ENCODE measurements at places on chromosomes 1 and 21.

GRCh38 chr1:63012339-63012738 is 228.4 kb downstream of the ATG4C start:
- DNase-seq, result no peak

DNA sequence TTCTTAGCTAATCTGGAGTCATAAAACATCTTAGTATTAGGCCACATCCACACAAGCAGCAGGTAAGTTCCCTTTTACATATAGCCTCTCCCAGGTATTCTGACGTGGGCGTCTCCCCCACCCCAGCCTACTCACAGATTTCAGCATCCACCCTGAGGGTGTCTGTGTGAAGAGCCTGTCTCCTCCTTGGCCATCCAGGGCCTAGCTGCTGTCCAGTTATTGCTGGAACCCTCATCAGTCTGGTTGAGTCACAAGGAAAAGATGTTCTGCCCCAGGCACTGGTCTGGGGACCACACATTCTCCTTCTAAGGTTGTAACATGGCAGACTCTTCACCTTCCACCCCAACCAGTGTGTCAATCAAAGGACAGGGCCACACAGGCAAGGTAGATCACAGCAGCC is 57.6 kb downstream of the ETS2 start:
- DNase-seq, result no peak

DNA sequence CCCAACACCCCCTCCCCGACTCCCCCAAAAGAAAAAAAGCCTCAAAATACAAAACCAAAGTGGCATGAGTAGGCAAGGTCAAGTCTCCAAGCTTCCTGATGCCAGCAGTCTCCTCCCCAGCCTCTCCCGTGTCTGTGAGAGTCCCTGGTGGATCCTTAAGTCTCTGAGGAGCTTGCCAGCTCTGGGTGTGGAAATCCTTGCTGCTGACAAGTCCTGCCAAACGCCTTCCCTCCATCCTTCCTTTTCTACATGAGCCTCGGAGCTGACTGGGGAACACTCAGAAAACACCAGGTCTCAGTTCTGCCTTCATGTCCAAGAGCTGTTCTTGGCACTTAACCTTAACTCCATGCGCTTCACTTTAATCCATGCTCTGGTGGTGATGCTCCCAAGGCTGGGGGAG is 3.7 kb upstream of the ETV3L start:
- no peak for DNase-seq

DNA sequence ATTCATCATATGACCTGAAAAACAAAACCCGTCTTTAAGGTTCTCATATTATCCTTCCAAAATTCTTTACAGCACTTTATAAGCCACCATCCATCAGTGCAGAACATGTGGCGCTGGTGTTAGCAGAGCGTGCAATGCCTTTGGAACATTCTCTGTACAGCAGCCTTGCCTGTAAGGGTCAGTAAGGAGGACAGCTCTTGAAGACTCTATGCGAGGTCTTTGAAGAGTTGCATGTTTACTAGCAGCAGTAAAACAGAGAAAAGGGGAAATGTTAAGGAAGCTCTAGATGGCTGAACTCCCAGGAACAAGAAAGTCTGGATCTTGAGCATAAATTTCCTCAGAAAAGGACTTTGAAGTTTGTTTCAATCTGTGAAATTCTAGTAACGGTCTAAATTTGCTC is 365.6 kb downstream of the DUSP10 start:
- no peak for DNase-seq

DNA sequence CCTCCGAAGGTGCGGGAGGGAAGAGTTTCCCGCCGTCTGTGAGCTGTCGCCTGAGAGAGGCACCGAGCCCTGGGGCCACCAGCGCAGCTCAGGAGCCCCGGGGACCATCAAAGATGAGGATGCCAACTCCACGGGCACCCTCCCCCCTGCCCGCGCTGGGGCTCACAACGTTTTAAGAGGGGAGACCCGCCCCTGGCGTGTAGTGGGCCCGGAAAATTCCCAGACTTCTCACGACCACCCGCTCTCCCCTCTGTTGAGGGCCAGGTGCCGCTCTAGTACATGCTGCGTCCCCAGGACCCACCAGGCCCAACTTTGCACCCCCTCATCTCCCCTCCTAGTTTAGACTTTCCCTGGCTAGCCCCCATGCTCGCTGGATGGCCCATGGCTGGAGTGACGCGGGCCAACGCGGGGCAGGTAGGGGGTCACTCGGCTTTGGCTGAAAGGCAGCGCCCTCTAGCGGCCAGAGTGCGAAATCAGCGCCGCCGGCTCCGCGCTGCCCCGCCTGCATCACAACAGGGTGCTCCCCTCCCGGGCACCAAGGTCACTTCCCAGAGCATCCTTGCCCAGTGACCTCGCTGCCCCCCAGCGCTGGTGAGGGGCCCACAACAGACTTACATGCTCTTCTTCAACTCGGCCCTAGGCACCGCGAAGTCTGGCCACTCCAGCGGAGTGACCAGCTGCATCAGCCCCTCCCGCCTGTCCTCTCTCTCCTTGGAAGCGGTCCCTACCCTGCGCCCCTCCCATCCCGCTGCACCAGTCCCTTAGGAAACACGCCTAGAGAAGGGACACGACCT is 1.8 kb downstream of the CD160 start:
- peak; percentile 88 for DNase-seq

DNA sequence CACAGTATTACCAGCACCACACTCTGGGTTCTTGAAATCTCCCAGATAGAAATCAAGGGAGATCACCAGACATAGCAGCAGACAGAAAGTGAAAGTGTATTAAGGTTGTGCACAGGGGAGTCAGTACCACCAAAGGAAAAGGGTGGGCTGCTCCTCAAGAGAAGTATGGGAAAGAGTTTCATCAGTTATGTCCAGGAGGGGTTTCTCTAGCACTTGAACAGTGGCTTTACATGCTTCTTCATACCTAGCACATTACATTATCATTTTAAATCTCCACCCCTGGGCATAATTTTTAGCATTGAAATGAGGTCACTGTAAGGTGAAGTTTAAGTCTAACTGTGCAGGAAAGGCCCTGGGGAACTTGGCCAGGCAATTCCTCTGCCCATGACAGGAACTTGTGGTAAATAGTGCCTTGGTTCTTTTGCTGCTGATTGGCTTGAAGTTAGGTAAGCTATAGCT is 601.0 kb downstream of the NUF2 start:
- DNase-seq, result no peak

- DNase-seq, result no peak
Observed at GRCh38 chr1:155882235-155882634, 22.9 kb downstream of the SYT11 start.

DNA sequence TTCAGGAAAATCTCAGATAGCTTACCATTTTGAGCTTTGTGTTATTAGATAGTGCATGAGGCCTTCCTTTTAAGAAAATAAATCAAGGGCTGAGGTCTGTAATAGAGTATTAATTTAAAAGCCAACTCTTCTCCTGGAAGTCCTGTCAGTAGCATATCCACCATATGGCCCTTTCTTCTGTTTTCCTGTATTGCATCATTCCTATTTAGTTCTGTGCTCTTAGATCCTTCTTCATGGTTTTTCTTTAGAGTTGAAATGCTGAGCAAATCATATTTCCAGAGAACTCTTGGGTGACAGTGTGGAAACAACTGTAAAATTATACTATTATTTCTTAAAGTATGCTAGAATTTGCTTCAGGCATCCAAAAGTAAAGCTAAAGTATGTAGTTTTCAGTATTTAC is 91.7 kb downstream of the TTC3 start:
- DNase-seq, result no peak

- no peak for DNase-seq
Observed at GRCh38 chr1:72439036-72439435, 156.7 kb upstream of the NEGR1 start.

GRCh38 chr1:30654188-30654587 is 69.2 kb downstream of the MATN1 start:
- no peak for DNase-seq

GRCh38 chr1:101174722-101175121 is 62.1 kb upstream of the S1PR1 start:
- no peak for DNase-seq

DNA sequence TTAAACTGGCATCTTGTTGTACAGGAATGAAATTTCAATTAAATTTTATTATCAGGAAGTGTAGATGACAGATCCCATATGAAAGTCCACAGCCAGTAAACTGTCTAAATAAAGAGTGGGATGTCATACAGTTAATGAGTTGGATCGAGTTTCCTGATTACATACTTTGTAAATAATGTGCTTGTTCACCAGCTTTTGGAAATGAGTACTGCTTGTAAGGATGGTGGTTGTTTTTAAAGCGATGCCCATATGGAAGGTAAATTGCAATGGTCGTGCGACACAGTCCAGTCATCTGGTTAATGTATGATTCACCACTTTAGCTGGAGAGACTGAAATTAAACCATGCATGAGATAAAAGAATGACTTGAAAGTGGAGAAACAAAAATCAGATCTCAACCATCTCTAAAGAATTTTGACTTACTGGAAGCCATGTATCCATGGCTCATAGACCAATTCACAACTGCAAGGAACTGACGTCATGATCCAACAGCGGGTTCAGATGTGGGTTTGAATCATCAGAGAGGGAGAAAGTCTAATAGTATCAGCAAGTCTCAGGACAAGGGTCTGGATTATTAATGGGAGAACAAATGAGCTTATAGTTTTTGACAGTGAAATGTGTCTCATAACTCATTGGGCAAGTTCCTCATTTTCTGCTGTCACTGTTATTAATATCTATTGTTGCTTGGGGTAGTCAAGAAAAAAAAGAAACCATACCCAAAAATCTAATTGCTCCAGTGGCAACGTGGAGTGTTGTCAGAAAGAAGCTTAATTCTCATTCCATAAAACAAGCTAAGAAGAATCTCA is 49.0 kb downstream of the MAP10 start:
- no peak for DNase-seq

DNA sequence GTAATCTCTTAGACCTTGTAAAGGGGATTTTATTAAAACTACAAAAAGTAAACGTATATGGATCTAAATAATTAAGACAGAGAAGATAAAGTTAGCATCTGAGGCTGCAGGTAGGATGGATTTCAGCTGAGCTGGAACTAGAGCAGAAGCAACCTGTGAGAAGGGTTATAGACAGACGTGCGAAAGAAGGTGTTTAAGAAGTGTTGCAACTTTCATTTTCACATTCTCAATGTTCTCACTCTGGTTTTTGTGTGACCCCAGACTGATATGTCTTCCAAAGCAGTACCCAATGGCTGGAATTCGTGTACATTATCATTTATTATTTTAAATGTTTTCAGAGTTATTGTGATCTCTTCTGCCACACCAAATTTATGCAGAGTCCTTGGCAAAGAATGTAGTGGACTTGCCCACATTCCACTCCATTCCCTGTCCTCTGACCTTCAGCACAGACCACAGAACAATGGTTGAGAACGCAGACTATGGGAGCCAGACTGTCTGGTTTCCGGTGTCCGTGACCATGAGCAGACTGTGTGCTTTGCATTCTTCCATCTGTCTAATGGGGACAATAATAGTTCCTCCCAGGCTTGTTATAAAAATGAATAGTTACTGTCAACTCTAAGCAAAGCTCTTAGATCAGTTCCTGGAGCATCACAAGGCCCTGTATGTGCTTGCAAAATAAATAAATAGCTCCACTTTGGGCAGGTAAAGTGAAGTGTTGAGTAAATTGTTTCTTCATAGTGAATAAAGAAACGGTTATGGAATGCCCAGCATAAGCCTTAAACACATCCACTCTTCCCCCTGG is 140.6 kb upstream of the SAMSN1 start:
- no peak for DNase-seq

DNA sequence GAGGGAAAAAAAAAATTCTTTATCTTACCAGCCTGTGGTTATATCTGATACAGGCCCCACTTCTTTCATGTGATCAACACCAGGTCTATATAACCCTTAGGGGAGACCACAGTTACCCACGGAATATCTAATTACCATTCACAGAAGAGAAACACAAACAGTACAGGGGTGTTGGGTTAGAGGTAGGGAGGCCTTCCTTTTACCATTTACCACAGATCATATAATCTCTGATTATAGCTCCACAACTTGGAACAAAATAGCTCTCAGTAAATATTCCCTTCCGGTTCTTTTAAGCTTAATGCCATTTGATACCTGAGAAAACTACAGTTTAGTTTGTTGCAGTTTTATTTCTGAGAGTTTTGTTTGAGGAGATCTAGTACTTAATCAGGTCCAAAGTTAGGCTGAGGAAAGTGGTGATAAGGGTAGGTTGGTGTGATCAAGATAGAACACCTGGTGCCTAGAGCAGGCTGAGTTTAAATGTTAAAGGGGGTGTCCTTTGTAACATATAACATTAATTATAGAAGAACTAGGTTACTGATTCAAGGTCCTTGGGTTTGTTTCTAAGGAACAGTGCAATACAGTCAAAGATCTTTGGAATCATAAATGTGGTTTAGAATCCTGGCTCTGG is 14.1 kb downstream of the EPB41 start:
- DNase-seq, result no peak

GRCh38 chr1:220271706-220272046 is 577 bp downstream of the RAB3GAP2 start:
- DNase-seq, result no peak

DNA sequence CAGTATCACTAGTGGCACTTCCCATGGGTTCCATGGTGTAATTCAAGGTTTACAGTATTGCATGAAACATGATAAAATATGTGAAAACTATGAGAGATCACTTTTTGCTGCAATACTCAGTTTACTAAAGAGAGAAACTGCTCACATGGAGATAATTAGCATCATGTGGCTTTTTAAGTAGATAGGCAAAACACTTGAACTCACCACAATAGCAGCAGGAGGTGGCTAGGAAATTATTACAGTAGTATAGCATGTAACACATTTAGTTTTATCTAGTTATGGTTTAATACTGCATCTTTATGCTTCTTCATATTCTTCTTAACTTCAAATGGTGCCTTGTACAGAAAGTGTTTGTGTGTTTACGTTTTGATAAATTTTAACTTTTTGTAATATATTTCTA is 698.5 kb upstream of the BRINP3 start:
- no peak for DNase-seq

DNA sequence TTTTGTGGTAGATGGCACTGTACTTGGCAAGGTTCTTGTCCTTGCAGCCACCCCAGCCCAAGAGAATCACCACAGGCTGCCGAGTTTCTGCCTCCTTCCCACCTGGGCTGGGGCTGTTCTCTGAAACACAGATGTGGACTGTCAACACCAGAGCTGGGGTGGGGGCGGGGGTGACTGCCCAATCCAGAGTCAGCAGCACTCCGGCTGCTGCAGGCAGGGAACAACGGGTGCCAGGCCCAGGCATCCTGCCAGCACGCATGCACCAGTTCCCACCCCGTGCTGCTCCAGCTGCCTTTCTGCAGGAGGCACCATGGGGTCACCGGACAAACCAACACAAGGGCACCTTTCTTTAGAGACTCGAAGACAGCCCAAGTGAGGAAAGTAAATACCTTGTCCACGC is 14.1 kb downstream of the TMEM53 start:
- DNase-seq, result no peak

GRCh38 chr1:38125837-38126520 is 79.4 kb upstream of the POU3F1 start:
- DNase-seq, result no peak

Measured in activated naive CD8-positive, alpha-beta T cell treated with anti-CD3 and anti-CD28 coated beads, Interleukin-2, amount 10 ng/mL, durations not matched to agents 7 days and 5 days (primary cell).